ENCODE measurements at places on chromosomes 3 and 15.

DNA sequence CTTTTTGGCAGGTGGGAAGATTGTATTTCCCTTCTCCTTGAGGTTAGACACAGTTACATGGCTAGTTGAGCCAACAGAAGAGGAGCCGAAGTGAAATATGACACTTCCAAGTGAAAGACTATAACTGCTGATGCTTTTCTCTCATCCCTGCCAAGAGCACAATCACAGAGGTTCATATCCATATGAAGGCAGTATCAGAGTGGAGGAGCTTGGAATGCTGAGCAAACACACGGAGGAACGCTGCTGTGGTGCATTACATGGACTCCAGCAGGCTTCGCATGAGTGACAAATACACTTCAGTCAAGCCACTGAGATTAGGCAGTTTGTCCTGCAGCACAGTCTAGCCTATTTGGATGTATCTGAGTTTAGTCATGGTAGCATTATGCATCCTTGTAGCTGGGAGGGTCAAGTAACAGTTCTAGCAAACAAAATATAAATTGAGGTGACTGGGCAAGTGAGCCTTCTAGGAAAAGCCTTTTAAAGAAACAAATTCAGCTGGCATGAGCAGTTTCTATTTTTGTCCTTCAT lies 5.4 kb downstream of the IQCF6 start:
- no peak for DNase-seq

- no peak for DNase-seq
Observed at GRCh38 chr3:13475871-13476590, 4.1 kb upstream of the HDAC11 start.

DNA sequence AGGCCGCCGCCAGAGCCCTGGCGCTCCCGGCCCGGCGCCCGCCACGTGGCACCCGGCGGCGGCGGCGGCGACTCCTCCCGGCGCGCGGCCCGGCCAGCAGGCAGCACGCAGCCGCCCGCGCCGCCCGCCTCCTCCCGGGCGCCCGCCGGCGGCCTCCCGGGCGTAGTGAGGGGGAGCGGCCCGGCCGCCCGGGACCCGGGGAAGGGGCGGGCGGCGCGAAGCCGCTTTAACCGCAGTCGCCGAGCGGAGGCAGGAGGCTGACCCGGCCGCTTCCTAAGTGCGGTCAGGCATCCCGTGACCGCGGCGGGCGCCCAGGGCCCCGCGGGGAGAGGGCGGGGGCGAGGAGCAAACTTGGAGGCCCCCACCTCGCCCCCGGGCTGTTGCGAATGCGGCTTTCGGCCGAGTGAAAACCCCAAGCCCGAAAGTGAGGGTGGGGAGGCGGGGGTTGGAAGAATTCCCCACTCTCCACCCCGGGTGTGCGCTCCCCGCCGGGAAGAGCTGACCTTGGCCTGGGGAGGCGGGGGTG lies 1.7 kb upstream of the HES1 start:
- no peak for DNase-seq

- DNase-seq: no peak
Observed at GRCh38 chr15:70375586-70375985, 277.9 kb upstream of the TLE3 start.

DNA sequence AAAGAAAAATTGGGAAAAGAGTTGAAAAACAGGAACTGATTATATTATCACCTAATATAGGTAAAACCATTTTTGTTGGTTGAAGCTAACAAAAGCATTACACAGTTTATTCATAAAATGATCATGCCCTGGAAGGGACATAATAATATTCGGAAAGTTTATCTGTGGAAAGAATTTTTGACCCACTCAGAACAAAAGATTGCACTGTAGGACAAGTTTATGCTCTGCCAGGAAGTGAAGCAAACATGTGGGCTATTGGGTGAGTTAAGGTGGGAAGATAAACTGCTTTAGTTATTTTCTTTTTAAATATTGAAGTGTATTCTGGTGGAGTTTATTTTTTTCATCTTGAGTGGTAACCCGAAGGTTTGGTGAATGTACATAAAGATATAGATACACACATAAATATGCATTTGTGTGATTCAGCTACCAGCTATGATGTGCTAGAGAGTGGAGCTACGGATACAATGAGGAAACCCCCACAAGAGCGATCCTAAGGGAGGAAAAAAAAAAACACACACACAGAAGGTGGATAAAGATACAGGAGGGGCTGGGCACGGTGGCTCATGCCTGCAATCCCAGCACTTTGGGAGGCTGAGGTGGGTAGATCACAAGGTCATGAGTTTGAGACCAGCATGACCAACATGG lies 506.4 kb upstream of the THBS1 start:
- no peak for DNase-seq

- no peak for DNase-seq
Observed at GRCh38 chr3:142086581-142087090, 62.7 kb downstream of the TFDP2 start.

GRCh38 chr15:93047621-93048425 lies 41.2 kb downstream of the RGMA start:
- DNase-seq: no peak

- DNase-seq: no peak
Observed at GRCh38 chr3:33729993-33730392, 11.9 kb upstream of the CLASP2 start.

DNA sequence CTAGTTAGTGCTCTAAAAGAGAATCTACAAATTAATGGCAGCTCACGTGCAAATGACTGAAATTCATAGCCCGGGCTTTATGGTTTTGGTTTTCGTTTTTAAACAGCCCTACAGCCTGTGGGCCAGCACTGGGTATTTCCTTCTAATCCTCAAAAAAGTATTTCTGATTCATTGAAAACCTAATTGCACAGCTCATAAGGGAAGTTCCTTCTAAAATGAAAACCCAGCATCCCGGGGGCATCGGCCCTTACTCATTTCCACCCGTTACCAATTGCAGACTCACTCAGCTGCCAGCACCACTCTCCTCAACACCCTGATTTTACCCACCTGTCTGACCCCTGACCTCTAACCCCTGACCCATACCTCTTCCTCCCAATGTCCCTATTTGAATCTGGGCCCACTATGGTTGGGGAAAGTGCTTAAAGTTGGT lies 59.5 kb upstream of the ZNF148 start:
- DNase-seq: no peak

GRCh38 chr15:35602836-35603235 lies 56.9 kb upstream of the DPH6 start:
- DNase-seq: no peak

GRCh38 chr3:37173806-37174205 lies 576 bp downstream of the LRRFIP2 start:
- no peak for DNase-seq

DNA sequence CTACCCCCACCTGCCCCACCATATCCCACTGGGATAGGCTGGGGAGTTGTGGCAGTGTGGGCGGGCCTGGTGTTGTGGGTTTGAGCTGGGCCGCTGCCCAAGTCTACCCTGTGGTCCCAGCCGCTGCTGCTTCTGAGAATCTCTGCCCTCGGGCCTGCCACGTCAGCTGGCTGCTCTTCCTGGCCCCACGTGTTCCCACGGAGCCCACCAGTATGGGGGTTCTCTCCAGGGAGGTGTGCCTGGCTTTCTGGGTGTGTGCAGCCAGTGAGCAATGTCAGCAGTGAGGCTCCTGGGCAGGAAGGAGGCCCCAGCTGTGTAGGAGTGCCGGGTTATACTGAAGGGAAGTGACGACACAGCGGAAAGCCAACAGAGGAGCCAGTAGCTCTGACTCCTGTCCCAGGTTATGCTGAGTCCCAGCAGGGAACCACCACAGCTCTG lies 10.5 kb downstream of the GNAI2 start:
- DNase-seq: no peak

All from left renal cortex interstitium (tissue), 4 donors.